ENCODE measurements at places on chromosomes 1 and 21. TPM values are rescaled to one million over a fixed set of nuclear protein-coding genes. Genes with fewer than 3 reads are reported as not detected.
A peak's percentile ranks its signal among the peaks of the same experiment; 100 is the strongest.

GRCh38 chr1:109691759-109692158 lies 4.1 kb downstream of the GSTM1 start:
- no peaks in the 10 kb centered on the region for H3K4me1 ChIP-seq
- H3K27me3 ChIP-seq = no peaks in the 10 kb centered on the region
- DNase-seq = no peak
- H3K4me3 ChIP-seq = no peak overlapping the region
- H3K36me3 ChIP-seq = no peaks in the 10 kb centered on the region

GRCh38 chr1:169999761-170000160 lies 74.7 kb downstream of the KIFAP3 start:
- H3K4me3 ChIP-seq = no peak overlapping the region
- H3K27ac ChIP-seq = no peak overlapping the region

Gene ACTL8
- total RNA-seq = 88.9 TPM

DNA sequence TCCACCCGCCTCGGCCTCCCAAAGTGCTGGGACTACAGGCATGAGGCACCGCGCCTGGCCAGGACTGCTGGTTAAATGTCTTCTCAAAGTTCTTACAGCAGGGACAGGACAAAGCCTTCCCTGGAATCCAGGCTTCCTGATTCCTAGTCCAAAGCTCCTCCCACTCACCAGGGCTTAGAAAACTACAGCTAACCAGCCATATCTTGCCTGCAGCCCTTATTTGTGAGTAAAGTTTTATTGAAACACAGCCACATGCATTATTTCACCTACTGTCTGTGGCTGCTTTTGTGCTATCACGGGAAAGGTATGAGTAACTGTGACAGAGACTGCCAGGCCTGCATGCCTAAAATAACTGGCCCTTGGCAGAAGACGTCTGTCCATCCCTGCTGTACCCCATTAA lies 24.4 kb downstream of the TMCO4 start:
- H3K36me3 ChIP-seq = no peaks in the 10 kb centered on the region
- H3K27me3 ChIP-seq = no peaks in the 10 kb centered on the region
- DNase-seq = no peak
- H3K4me3 ChIP-seq = no peak overlapping the region
- H3K27ac ChIP-seq = no peak overlapping the region
- H3K4me1 ChIP-seq = no peaks in the 10 kb centered on the region

DNA sequence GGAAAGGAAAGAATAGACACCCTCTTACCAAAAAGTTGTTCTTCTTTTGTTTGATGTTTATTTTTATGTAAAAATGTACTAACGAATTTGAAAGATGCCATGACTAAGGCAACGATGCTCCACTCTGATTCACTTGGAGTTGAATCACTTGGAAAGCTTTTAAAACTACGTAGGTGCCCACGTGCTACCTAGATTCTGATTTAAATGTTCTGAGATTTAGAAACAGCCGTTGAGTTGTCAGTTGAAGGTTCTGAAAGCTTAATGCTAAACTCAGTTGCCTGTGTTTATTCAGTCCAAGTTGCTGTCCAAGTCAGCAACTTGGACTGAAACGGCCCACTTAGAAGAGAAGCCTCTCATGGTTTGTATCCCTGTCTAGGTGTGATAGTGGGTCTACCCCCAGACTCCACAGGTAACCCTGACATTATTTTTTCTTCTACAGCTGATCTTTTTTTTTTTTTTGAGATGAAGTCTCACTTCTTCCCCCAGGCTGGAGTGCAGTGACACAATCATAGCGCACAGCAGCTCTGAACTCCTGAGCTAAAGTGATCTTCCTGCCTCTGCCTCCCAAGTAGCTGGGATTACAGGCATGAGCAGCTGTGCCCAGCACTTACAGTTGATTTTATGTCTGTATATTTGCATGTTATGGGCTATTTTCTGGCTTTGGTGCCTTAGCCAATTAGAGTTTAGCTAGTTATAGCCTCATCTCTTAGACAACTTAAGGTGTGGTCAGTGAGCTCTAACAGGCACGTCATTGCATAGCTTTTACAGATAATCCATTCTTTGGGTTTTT lies 1.4 kb upstream of the VAMP4 start:
- 0 out of 2 replicates have a peak, but pooled peaks cover 7% of the 10 kb centered on the region for H3K4me1 ChIP-seq
- no peak for DNase-seq
- H3K36me3 ChIP-seq = no peaks in the 10 kb centered on the region
- H3K4me3 ChIP-seq = peak overlapping the region; percentile 86
- peak overlapping the region; percentile 92 for H3K27ac ChIP-seq

GRCh38 chr21:14991957-14992356 lies 72.8 kb downstream of the NRIP1 start:
- no peak overlapping the region for H3K4me3 ChIP-seq
- no peaks in the 10 kb centered on the region for H3K36me3 ChIP-seq
- H3K4me1 ChIP-seq = no peaks in the 10 kb centered on the region

DNA sequence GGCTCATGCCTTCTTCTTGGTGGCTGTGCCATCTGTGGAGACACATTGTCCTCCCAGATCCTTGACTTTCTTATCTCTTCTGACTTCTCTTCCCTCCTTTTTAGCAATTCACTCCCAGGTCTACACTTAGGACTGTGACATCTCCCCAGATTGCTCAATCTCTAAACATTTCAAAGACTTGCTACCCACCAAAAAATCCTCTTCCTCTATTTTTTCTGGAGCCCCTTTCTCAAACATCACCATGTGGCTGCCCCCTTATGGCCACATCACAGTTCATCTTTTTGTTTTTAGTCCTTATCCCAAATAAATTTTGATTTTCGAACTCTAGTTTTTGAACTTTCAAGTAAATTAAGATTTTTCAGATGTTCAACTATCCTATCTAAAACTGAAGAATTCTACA lies 148.6 kb upstream of the HOOK1 start:
- no peaks in the 10 kb centered on the region for H3K27me3 ChIP-seq
- H3K27ac ChIP-seq = no peak overlapping the region
- H3K36me3 ChIP-seq = no peaks in the 10 kb centered on the region
- H3K4me1 ChIP-seq = peaks cover 3% of the 10 kb centered on the region
- DNase-seq = no peak

DNA sequence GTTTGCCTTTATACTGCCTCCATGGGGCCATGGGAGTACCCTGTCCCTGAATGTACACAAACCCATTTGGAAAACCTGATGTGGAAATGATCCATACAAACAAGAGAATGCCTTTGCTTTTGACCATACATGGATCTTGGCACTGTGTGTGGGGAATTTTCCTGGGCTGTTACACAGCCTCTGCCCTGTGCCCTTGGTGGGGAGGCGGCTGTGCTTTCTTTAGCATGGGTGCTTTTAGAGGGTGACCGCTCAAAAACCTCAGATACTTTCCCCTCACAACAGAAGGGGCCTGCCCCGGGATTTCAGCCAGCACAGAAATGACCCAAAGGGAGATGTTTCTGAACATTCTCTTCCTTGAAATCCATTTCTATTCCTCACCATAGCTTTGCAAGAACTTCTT lies 194.8 kb downstream of the LMO4 start:
- H3K4me1 ChIP-seq = no peaks in the 10 kb centered on the region
- no peak for DNase-seq
- H3K4me3 ChIP-seq = no peak overlapping the region

DNA sequence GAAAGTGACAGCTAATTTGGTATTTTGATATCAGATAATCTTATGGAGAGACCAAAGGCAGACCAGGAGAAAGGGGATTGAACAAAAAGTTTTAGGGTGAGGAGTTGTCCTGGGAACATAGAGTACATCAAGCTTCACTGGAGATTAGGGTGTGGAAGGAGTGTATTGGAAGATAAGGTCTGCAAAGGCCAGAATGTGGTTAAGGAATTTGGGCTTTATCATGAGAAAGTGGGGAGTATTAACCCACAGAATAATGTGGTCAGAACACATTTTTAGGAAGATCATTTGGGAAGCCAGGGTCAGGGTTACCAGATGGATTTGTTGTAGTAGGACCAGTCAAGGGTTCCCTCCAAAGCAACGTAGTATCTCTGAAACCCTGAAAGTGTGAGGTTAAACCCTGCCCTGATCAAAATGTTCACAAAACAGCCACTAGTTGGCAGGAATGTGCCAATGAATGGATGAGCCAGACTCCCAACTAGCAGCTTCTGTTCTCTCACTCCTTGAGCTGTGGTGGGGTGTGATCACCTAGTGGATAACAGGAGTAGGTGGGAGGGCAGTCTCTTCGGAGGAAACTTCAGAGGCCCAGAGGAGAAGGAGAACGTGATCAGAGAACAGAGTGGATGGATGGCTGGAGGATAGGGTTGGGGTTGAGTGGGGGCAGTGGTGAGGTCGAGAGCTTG lies 35.8 kb downstream of the SLC2A1 start:
- peaks cover 1% of the 10 kb centered on the region for H3K36me3 ChIP-seq
- peak overlapping the region; percentile 63 for H3K27ac ChIP-seq
- peak; percentile 83 for DNase-seq
- H3K27me3 ChIP-seq = no peaks in the 10 kb centered on the region
- H3K4me3 ChIP-seq = no peak overlapping the region

Gene UMODL1
- total RNA-seq = 0.21 TPM

DNA sequence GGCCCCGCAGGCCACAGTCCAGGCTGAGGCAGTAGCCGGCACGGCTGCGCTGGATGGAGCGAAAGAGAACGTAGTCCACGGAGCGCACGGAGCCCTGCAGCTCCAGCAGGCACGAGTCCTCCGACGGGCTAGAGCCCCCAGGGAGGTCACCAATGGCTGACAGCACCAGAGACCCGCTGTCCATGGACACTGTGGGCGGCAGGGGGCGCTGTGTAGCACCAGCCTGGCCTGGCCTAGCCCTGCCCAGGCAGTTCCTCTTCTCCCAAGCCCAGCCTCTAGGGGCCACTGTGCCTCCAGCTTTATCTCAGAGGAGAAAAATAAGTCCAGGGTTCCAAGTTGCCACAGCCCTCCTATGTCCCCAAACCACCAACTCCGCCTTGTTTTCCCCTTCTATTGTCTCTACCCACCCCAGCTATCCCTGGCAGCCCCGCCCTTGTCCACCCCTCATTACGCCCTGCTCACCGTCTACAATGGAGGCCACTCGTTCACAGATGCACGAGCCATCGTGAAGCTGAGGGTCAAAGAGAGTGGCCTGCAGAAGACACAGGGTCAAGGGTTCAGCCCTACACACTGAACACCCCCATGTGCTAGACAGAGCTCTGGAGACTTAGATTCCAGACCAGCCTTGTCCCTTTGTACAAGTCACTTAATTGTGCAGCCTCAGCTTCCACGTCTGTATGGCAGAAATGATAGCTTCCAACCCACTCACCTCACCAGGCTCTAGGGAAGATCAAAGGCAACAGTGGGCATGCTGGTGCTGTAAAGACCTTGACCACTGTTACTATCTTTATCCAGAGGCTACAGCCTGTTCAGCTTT lies 4.4 kb downstream of the ENTREP3 start:
- DNase-seq = peak; percentile 92
- H3K4me3 ChIP-seq = no peak overlapping the region
- no peaks in the 10 kb centered on the region for H3K36me3 ChIP-seq
- peaks cover 4% of the 10 kb centered on the region for H3K4me1 ChIP-seq
- H3K27ac ChIP-seq = peak overlapping the region; percentile 7

- DNase-seq = no peak
- H3K4me1 ChIP-seq = no peaks in the 10 kb centered on the region
- H3K36me3 ChIP-seq = no peaks in the 10 kb centered on the region
- no peaks in the 10 kb centered on the region for H3K27me3 ChIP-seq
Observed at GRCh38 chr21:32645261-32646182, 33.3 kb upstream of the CFAP298 start.

GRCh38 chr1:71166178-71167173 lies 85.6 kb upstream of the ZRANB2 start:
- no peak overlapping the region for H3K27ac ChIP-seq
- H3K4me1 ChIP-seq = no peaks in the 10 kb centered on the region
- no peak for DNase-seq
- H3K27me3 ChIP-seq = no peaks in the 10 kb centered on the region

DNA sequence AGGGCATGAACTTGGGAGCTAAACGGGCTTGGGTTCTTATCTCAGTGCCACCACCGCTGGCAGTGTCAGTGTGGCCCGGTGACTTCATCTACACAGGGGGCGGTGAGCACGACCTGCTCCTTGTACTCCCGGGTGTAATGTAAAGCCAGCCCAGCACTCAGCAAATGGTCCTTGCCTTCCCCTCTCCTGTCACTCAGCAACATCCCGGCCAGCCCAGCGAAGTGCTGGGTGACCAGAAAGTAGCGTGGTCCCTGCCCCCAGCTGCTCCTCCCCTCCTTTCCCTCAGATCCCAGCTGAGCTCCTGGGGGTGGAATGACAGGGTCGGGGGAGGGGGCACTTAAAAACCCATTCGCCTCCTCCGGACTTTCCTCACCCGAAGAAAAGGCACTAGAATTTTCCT lies 7.2 kb downstream of the KCNN3 start:
- H3K27me3 ChIP-seq = no peaks in the 10 kb centered on the region
- no peak overlapping the region for H3K27ac ChIP-seq
- H3K36me3 ChIP-seq = no peaks in the 10 kb centered on the region
- H3K4me1 ChIP-seq = no peaks in the 10 kb centered on the region

GRCh38 chr21:17514124-17514845 lies 1.4 kb downstream of the CXADR start:
- H3K27ac ChIP-seq = peak overlapping the region; percentile 89
- peaks cover 23% of the 10 kb centered on the region for H3K4me1 ChIP-seq
- no peaks in the 10 kb centered on the region for H3K27me3 ChIP-seq
- H3K4me3 ChIP-seq = peak overlapping the region; percentile 92
- 0 out of 2 replicates have a peak, but pooled peaks cover 1% of the 10 kb centered on the region for H3K36me3 ChIP-seq

Gene LORICRIN
- total RNA-seq = not detected

GRCh38 chr1:4847711-4848110 lies 193.3 kb downstream of the AJAP1 start:
- DNase-seq = no peak
- no peaks in the 10 kb centered on the region for H3K4me1 ChIP-seq
- no peaks in the 10 kb centered on the region for H3K27me3 ChIP-seq
- no peak overlapping the region for H3K27ac ChIP-seq
- no peak overlapping the region for H3K4me3 ChIP-seq

DNA sequence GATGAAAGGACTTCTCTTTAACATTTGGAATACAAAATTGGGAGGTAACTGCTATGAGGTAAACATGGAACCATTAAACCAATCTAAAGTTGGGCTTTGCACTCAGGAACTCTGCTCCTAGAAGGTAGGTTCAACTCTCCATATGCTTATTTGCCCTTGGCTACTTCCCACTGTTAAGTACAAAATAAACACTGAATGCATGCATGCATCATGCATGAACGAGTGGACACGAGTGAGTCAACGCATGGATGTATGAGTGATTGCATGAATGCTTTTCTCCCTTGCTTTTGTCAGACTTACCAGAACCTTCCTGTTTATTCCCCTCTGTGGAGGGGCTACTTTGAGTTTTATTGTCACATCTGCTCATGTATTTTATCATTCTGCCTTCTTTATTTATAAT lies 42.4 kb upstream of the RUNX1 start:
- H3K36me3 ChIP-seq = no peaks in the 10 kb centered on the region
- H3K4me3 ChIP-seq = no peak overlapping the region
- H3K27ac ChIP-seq = no peak overlapping the region
- H3K27me3 ChIP-seq = no peaks in the 10 kb centered on the region
- DNase-seq = no peak
- H3K4me1 ChIP-seq = no peaks in the 10 kb centered on the region

Data from Caco-2 (cell line).